ENCODE measurements at places on chromosomes 2 and 18. TPM values are rescaled to one million over a fixed set of nuclear protein-coding genes. Genes with fewer than 3 reads are reported as not detected.
A peak's percentile ranks its signal among the peaks of the same experiment; 100 is the strongest.

GRCh38 chr2:171822525-171823322 is 71.3 kb downstream of the SLC25A12 start:
- DNase-seq = no peak

CCDC85A gene
- total RNA-seq = 2.5 TPM

TSPYL6 gene
- not detected for total RNA-seq

- no peak for DNase-seq
These were observed 162.3 kb upstream of the TMEM200C start for GRCh38 chr18:6057604-6058003.

GRCh38 chr2:222311319-222311977 is 12.7 kb upstream of the PAX3 start:
- no peak for DNase-seq

TMEM18 gene
- total RNA-seq = 12.2 TPM

ROCK1 gene
- total RNA-seq = 36.3 TPM

DNA sequence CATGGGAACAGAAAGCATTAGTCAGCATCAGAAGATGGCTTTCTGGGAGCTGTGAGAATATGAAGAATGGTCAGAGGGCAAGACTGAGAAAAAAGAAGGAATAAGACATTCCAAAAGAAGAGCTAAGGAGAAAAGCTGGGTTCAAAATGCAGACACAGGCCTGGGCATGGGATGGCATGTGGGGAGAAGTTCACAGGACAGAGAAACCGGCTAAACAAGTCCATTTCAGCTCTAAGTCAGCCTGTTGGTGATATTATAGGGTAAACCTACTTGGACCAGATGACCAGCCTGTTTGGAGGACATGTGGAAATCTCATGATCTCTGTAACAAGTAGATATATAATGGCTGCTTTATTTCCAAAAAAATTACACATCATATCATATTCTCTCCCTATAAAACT is 91.7 kb upstream of the MEIS1 start:
- no peak for DNase-seq

DNA sequence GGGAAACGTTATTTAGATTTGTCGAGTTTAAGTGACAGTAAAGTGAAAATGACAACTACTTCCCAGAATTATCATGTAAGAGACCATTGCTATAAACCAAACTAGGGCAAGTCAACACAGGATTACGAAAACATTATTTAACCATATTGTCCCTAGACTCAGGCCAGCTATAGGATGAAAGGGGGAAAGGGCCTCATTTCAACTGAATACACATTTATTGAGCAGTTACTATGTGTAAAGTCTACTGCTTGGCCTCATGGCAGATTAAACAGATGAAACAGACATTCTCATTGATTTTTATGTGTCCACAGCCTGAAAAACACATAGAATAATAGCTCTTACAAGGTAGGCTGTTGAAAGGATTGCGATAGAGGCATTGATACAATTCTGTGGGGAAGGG is 32.7 kb downstream of the ARHGEF33 start:
- DNase-seq = no peak

- DNase-seq = no peak
These were observed 1376.3 kb upstream of the CELF4 start for GRCh38 chr18:38941711-38942561.

DNA sequence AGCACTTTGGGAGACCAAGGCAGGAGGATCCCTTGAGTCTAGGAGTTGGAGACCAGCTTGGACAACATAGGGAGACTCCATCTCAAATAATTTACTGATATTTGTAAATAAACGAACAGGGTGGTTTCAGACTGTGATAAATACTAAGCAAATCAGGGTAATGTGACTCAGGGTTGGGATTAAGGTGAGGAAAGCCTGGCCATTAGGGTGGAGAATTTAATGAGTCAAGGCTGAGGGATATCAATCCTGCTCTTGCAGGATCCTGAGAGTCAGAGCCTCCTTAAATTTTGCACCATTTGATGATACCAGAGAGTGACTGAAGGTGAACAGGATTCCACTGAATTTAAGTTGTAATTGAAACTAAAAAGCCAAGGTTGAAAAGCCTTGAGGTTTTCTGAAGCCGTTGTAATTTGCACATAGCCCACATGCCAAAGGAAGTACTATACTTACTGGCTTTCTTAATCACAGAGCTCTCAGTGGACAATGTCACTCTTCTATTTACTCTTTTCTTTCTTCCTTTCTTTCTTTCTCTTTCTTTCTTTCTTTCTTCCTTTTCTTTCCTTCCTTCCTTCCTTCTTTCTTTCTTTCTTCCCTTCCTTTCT is 28.6 kb upstream of the AP1S3 start:
- DNase-seq = no peak

DNA sequence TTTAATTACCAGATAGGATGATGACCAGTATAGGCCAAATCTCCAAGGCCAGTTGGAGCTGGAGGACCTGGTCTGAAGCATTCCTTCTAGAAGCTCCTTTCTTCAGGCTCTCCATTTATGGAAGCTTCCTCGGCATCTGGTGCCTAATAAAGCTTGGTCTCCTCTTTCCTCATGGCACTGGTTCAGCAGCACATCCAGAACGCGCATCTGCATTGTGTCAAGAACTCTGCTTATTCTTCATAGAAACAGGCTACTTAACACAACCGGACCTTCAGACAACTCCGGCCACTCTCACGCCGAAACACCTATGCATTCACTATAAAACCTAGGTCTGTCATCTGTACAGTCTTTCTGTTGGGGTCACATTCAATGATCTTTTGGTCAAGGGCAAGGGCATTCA is 99.8 kb downstream of the COL6A3 start:
- no peak for DNase-seq

DNA sequence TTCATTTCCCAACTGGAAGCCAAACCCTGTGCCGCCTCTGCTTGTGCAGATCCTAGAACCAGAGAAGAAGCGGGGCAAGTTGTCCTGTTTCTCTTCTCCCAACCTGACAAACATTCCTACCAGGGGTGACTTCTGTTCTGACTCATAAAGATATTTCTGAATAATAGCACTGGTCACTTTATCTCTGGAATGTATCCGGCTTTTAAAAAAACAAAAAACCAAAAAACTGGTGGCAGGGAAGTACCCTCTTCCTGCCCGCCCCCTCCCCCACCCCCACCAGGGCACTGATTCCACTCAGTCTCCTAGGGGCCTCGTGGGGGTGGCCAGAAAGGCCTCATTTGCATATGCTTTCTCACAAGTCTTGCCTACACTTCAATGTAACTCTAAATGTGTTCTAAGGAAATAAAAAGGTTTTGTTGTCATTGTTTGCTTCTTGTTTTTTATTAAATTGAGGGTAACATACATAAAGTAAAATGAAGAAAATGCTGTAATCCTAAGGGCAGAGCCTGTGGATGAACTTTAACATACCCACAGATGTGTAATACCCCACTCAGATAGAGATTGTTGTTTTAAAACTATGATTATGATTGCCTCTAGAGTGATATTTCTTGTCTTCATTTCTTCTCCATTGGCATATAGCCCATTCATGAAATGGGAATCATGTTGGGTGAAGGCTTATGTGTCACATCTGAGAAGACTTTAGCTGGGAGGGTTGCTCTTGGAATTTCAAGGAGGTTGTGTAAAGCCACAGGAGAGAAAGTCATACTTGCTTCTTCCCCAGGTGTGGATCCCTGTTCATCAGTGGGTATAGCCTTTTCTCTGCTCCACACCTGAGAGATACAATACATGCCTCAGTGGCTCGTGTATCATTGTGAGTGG is 5.3 kb upstream of the FOSL2 start:
- DNase-seq = no peak

DNA sequence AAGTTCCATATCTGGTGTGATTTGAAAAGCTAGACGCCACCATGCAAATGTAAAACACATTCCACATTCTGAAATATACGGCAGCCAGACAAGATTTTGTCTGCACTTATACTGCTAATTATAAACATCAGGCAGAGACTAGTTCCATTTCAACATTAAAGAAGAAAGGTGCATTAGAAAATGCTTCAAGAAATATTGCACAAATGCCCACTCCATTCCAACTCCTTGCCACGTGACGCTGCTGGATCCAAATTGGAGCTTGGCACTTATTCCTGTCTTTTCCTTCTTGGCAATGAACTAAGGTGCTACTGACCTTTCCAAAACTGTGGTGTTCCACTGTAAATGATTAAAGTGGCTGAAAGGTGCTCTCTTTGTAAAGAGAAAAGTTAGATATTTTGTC is 6.3 kb downstream of the COL6A3 start:
- DNase-seq = no peak

THSD7B gene
- 0.88 TPM for total RNA-seq

DNA sequence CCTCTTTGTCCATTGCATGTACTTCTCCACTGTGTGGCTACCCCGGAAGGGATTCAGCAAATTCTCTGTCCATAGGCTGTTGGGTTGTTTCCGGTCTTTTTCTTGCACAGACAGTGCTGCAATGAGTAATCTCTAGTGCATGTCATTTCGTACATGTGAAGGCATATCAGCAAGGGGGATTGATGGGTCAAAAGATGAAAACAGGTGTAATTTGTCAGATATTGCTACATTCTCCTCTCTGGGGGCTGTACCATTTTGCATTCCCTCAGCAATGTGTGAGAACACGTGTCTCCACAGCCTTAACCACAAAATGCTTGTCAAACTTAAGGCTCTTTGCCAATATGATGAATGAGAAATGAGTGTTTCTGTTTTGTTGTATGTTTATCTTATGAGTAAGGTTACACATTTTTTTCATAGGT is 60.5 kb downstream of the KLHL29 start:
- DNase-seq = no peak

UGT1A5 gene
- total RNA-seq = not detected

GRCh38 chr18:53682796-53683195 is 541.7 kb downstream of the MBD2 start:
- no peak for DNase-seq

DNA sequence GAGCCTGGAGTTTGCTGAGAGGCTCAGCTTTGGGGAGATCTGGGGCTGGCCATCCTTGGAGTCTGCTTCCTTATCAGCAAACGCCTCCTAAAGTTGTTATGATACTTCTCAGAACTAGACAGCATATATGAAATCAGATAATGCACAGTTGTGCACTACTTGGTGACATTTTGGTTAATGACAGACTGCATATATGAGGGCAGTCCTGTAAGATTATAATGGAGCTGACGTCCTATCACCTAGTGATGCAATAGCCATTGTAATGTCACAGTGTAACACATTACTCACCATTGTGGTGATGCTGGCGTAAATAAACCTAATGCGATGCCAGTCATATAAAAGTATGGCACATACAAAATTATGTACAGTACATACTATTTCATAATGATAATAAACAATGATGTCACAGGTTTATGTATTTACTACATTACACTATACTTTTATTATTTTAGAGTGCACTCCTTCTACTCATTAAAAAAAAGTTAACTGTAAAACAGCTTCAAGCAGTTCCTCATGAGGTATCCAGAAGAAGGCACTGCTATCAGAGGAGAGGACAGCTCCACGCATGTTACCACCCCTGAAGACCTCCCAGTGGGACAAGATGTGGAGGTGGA is 298.1 kb upstream of the REV1 start:
- no peak for DNase-seq

DNA sequence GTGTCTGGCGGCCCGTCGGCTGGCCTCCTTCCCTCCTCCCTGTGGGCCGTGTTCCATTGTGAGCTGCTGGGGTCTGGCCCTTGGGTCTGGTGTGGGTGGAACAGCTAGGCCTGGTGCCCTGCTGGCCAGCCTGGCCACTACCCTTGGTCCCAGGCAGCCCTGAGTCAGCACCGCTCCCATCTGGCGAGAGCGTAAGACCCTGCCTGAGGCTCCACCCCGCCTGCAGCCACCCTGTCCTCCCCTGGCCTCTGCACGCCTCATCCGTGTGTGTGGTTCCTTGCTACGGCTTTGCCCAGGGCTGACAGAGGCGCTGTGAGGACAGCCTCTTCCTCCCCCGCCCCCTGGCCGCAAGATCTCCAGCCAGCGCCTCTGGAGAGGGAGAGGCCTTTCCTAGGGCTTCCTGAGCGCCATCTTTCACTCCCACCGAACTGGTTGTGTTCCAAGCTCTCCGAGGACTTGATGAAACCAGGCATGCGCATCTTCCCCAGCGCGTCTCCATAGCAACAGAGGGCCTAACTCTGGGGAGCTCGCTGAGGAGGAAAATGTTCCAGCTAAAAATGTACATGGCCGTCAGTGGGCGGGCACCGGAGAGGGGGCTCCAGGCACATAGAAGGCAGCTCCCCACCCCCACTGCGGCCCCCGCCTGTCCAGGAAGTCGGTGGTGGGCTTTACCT is 83.0 kb downstream of the STPG4 start:
- DNase-seq = peak; percentile 92

DNA sequence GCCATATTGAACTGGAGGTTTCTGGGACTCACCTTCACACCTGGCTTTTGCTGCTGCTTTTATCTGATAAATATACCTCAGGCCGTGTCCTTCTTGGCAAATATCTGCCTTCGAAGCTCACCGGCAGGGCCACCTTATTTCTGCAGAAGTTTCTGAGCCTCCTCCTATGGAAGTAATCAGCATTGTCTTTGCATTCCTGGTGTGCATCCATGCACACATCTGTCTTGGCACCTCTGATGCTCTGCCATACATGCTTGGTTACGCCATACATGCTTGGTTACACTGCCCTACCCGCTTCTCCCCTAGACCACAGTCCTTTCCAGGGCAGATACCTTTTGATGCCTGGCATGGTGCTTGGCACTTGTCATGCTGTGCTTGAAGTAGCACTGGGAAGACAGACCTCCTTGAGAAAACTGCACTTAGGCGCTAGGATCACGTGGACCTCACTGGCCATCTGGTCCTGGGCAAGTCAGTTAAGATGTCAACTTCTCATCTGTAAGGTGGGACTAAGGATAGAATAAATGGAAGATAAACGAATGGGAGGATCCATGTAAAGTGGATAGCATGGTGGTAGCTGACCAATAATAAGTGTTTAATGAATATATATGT is 66.8 kb downstream of the ZNF236 start:
- no peak for DNase-seq

GRCh38 chr18:5710676-5711075 is 166.9 kb upstream of the EPB41L3 start:
- DNase-seq = no peak

CRYGD gene
- not detected for total RNA-seq

GRCh38 chr2:65528241-65528574 is 95.8 kb upstream of the SPRED2 start:
- no peak for DNase-seq

SMYD1 gene
- total RNA-seq = 116 TPM

DNA sequence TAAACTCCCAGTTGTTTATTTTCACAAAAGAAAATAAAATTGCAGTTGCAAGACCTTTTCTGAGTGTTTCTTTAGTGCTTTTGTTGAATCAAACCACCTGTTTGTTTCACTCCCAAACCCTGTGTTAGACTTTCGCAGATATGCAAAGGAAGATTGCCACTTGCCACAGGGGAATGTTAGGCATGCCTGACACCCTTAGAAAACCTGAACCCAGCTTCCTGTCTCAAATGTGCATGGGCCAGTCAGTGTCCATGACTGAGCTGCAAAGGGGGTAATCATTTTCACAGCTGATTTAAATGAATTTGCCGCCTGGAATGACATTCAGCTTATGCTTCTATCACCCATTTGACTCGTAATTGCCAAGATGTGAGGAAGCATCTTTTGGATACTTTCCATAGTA is 17.5 kb downstream of the TGOLN2 start:
- no peak for DNase-seq

DNA sequence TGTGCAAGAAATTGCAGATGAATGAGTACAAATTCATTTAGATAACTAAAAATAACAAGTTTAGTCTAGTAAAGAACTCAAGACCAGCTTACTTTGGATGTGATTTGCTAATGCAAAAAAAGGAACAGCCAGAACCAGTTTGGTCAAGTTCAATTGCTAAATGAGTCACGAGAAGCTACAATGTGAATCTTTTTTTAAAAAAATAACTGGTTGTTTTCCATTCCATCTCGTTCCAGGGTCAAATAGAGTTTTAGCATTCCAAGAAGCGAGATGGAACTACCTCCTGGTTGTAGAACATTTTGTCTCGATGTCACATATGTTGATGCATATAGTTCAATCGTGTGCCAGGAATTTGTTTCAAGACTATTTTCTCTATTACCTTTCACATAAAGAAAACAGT is 65.0 kb upstream of the IKZF2 start:
- no peak for DNase-seq
